Urothelium cell line (cell line): ENCODE measurements at places on chromosomes 6 and 20.
A peak's percentile ranks its signal among the peaks of the same experiment; 100 is the strongest.

- DNase-seq = no peak
Observed at GRCh38 chr6:163285691-163286090, 128.8 kb upstream of the QKI start.

DNA sequence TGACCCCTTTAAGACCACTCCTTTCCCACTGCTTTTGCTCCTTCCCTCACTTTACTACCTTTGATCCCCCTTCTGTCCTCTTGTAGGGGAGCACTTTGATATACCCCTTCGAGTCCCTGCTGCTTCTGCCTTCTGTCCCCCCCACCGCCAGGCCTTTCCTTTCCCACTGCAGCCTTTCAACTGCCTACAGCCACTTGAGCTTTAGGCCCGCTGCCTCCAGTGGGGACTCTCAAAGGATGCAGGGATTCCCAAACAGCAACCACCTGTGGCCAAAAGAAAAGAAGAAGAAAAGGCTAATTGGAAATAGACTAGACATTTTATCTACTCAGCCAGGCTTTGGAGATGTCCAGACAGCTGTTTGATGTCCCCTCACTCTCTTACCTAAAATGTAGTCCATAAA, 77.0 kb upstream of the DTNBP1 start:
- no peak for DNase-seq

DNA sequence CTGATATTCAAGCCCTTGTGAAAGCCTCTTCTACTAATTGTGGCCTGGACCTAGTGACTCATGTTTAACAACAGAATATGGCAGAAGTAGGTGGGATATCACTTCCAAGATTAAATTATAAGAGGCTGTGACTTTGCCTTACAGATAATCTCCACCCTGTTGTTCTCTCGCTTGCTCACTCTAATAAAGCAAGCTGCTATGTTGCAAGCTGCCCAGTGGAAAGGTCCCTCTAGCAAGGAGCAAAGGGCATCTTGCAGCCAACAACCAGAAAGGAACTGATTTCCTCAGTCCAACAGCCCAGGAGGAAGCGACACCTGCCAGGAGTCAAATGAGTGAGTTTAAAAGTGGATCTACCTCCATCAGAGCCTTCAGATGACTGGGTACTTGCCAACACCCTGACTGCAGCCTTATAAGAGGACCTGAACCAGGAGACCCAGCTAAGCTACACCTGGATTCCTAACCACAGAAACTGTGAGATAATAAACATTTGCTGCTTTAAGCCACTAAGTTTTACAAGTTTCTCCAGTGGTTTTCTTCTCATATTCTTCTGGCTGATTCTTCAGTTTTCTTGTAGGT, 112.6 kb downstream of the FRK start:
- no peak for DNase-seq

- no peak for DNase-seq
Observed at GRCh38 chr20:21031666-21032065, 74.5 kb downstream of the LINC00237 start.

- DNase-seq = no peak
Observed at GRCh38 chr20:20327746-20328145, 40.2 kb upstream of the INSM1 start.

DNA sequence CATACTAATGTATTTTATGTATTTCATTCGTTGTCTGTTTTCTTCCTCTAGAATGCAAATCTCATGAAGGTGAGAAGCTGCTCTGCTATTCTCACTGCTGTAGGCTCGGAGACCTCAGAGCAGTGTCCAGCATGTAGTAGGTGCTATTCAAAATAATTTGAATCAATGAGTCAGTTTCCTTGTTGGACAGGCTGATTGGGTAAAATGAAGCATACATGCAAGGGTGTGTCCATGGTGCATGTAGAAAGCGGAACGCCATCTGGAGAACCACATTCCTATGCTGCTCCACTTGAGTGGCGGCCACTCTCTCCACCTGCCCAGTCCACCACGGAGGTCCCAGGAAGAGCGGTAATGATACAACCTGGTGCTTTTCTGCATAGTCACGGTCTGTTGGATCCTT, 412.1 kb downstream of the QKI start:
- no peak for DNase-seq

GRCh38 chr6:9494864-9495263, 920.0 kb downstream of the TFAP2A start:
- no peak for DNase-seq

DNA sequence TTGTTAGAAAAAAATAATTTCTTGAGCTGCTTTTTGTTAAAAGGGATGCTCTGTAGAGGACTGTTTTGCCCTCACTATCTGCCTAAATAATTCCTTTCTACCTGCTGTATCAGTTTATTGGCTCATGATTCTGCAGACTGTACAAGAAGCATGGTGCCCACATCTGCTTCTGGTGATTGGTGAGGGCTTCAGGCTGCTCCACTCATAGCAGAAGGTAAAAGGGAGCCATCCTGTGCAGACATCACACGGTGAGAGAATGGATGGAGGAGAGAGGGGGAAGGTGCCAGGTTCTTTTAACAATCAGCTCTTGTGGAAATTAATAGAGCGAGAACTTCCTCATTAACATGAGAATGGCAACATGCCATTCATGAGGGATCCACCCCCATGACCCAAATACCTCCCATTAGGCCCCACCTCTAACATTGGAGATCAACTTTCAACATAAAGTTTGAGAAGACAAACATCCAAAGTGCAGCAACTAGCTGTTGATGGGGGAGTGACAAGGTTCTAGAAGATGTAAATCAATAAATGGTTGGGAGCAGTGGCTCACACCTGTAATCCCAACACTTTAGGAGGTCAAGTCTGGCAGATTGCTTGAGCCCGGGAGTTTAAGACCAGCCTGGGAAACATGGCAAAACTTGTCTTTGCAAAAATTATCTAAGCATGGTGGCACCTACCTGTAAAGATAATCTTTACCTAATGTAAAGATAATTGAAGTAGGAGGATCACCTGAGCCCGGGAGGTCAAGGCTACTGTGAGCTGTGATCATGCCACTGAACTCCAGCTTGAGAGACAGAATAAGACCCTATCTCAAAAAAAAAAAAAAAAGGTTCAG, 15.7 kb upstream of the AHCY start:
- DNase-seq = no peak

GRCh38 chr6:122984393-122984792, 11.6 kb upstream of the CLVS2 start:
- DNase-seq = no peak

DNA sequence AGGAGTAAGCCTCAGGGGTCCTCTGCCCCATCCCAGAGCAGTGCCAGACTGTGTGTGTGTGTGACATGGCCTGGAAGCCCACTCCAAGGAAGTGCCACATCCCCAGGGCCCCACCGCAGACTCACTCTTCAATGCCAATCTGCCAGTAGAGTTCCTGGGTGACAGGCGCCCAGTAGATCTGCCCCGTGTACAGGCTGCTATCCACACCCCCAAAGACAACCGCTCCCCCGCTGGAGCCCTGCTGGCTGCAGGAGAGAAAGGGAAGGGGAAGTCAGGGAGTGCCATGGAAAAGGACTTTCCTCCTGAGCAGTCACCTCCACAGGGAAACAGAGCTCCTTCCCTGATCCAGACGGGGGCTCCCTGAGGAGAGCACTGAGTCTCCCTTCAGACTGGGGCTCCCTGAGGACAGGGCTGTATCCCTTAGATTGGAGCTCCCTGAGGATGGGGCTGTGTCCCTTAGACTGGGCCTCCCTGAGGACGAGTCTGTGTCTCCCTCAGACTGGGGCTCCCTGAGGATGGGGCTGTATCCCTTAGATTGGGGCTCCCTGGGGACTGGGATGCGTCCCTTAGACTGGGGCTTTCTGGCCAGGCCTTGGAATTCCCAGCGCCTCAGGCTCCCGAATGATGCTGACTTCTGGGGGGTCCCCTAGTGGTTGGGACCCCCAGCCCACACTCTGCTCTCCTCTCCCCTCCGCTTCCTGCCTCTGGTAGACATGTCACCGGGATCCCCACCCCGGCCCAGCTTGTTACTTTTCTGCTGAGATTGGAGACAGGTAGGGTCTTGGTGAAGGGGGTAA, 5.2 kb upstream of the TFEB start:
- no peak for DNase-seq

GRCh38 chr6:80922916-80923455, 816.5 kb downstream of the BCKDHB start:
- DNase-seq = no peak

- no peak for DNase-seq
Observed at GRCh38 chr6:119360262-119360915, 10.8 kb upstream of the MAN1A1 start.

- DNase-seq = no peak
Observed at GRCh38 chr6:33905071-33905609, 101.3 kb upstream of the MLN start.

- peak; percentile 38 for DNase-seq
Observed at GRCh38 chr6:140538926-140539325, 1164.5 kb upstream of the CITED2 start.
